Liver (tissue), 10 donors: ENCODE measurements at places on chromosomes 13 and 19. TPM values are rescaled to one million over a fixed set of nuclear protein-coding genes. Genes with fewer than 3 reads are reported as not detected.

MATK gene
- 7.0 TPM for total RNA-seq

DNA sequence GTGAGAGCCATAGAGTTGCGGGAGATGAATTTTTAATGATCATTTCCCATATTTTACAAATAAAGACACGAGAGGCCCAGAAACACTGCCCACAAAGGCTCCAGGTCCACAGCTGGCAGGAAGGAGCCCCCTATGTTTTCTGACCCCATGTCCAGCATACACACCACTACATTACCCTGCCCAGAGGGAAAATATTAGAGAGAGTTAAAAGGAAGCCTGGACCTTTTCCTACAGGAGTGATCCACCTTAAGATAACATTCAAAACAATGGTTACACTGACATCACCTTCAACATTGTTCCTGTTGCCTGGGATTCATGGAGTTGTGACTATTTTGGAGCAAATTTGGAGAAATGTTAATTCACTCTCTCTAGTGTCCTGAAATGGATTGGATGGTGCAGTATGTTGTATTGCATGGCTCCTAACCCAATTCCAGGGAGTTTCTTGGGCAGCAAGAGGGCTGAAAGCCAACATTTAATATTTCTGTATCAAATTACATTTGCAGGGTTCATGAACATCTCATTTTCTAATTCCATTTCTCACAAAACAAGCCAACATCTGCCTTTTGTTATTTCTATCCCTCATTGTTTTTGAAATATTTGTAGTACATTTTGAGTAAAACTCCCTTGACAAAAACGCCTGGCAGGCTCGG lies 172.5 kb downstream of the DLEU7 start:
- no peak for DNase-seq

GRCh38 chr19:36152352-36153091 lies at the start of gene COX7A1:
COX7A1 (minus strand) TSS chr19:36152447; CDS start chr19:36152407, 40 bp downstream.
- DNase-seq: no peak

- DNase-seq: no peak
Measured at GRCh38 chr13:72651144-72651543, 76.3 kb downstream of the MZT1 start.

TMEM272 gene
- total RNA-seq: 0.14 TPM
